ENCODE measurements at places on chromosomes 12 and 14.

GRCh38 chr12:122866379-122866778 lies 29.5 kb downstream of the VPS37B start:
- DNase-seq: no peak

GRCh38 chr12:52976574-52977071 lies 27.7 kb downstream of the KRT18 start:
- DNase-seq: no peak

- DNase-seq: no peak
Observed at GRCh38 chr12:67722296-67722695, 73.8 kb downstream of the DYRK2 start.

DNA sequence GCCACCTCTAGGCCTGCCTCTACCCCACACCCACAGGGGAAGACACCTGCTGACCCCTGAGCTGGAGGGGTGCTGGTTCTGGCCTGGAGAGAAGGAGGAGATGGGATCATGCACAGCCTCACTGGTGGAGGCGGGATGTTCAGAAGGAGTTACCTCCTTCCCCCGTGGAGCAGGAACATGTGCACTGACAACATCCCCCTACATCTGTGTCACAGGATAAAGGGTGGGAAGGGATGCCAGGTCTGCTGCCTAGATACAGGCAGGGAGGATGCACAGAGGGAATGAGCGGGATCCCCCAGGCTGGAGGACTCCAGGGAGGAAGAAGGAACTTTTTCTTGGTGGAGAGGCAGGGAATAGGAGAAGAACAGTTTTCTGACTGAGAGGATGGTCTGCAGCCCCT lies 8.8 kb downstream of the NRXN3 start:
- no peak for DNase-seq

GRCh38 chr12:111437816-111438454 lies 32.2 kb downstream of the SH2B3 start:
- peak; percentile 49 for DNase-seq

DNA sequence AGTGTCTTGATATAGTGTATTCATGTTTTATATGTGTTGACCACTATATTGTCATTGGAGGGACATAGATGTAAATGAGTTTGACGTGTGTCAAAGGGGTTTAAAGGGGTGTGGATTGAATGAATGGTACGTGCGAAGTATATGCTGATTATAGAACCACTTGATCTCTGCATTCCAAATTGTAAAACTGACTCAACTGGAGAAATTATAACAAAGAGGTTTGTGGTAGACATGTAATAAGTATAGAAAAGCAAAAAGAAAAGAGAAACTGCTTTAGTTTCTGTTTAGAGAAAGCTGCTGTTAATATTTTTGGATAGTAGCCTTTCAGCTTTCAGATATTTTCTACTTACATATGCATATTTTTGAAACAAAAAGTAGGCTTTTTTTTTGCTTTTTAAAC lies 8.9 kb upstream of the MYRFL start:
- DNase-seq: no peak

GRCh38 chr14:92585981-92586937 lies 72.7 kb downstream of the RIN3 start:
- DNase-seq: no peak

GRCh38 chr12:112130441-112130998 lies 5.2 kb downstream of the TRAFD1 start:
- peak; percentile 76 for DNase-seq

- no peak for DNase-seq
Observed at GRCh38 chr12:107468182-107468581, 217.4 kb upstream of the PWP1 start.
